ENCODE measurements at places on chromosomes 3 and 15.

- no peak for DNase-seq
These were observed 183.6 kb downstream of the XXYLT1 start for GRCh38 chr3:195087328-195087727.

DNA sequence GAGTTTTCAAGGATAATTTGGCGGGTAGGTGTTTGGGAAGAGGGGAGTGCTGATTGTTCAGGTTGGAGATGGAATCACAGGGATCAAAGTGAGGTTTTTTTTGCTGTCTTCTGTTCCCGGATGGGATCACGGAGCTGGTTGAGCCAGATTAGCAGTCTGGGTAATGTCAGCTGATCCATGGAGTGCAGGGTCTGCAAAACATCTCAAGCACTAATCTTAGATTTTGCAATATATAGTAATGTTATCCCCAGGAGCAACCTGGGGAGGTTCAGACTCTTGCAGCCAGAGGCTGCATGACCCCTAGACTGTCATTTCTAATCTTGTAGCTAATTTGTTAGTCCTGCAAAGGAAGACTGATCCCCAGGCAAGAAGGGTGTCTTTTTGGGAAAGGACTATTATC lies 354.1 kb upstream of the SGO1 start:
- DNase-seq = no peak

- no peak for DNase-seq
These were observed 1.1 kb upstream of the MSL2 start for GRCh38 chr3:136197159-136197793.

DNA sequence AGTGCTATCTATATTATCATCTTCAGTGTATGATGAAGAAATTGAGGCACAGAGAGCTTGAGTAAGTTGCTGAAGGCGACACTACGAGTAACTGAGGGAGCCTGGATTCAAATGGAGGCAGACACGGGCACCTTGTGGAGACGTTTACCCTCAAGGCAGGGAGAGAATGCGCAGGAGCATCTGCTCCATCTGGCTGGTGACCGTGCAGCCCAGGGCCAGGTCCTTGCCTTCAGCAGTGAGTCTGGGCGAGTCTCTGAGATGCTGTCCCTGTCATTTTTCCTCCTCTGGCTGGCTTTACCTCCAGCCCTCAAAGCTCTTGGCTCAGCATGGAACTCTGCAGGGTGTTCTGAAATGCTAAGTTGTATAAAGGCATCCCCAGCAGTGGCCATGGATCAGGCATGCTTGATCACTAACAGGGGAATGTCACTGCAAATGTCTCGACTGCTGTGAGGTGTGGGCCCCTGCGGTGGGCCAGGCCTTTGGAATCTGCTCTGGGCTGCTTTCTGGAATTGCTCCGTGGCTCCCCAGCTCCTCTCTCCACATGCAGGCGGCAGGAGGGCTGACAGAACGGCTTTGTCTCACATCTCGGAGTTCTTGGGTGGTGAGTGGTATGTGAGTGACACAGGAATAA lies 19.7 kb downstream of the SPSB4 start:
- no peak for DNase-seq

- DNase-seq = no peak
These were observed 9.7 kb downstream of the RHCG start for GRCh38 chr15:89486726-89487050.

DNA sequence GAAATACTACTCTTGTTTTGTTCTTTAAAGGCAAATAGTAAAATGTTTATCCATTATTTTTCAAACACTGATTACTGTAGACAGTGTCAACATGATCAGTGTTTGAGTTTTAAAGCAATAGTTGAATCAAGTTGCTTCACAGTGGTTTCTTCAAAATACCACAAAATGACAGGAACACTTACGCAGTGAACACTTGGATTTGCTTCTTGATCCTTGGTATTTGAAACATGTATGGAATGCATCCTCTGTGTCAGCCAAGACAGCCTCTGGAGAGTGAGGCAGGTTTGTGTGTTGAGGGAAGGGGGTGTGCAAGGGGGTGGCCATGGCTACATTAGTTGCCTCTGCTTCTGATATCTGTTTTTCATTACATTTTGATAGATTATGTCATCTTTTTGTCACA lies 413.0 kb downstream of the RBMS3 start:
- peak; percentile 99 for DNase-seq

- DNase-seq = peak; percentile 68
These were observed 223.0 kb upstream of the CDIN1 start for GRCh38 chr15:36356466-36356865.

GRCh38 chr3:126342211-126342610 lies 15.0 kb downstream of the KLF15 start:
- DNase-seq = no peak

DNA sequence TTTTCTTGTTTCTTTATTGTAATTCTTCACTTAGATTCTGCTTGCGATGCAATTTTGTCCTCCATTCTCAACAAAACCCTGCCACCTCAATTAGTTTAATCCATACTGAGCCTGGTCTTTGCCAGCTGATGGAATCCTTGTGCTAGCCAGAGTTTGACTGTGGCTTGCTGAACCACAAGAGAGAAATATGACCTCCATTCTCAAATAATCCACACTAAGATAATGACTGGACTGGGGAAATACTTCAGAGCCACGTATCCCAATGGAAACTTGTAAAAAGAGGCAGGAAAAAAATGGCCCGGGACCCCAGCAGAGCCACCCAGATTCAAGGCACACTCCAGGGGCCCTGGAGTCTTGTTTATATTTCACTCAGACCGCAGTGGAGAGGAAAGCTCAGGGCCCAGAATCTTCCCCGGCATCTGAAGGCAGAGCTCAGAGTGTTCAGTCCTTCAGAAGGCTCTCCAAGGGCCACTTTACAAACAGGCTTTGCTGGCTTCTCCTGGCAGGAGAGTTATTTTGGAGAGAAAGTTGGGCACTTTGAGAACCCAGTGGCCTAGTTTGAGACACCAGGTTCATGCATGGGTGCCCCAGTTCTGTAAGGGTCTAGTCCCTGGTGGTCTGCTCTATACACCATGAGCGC lies 62.7 kb downstream of the SSUH2 start:
- DNase-seq = no peak

DNA sequence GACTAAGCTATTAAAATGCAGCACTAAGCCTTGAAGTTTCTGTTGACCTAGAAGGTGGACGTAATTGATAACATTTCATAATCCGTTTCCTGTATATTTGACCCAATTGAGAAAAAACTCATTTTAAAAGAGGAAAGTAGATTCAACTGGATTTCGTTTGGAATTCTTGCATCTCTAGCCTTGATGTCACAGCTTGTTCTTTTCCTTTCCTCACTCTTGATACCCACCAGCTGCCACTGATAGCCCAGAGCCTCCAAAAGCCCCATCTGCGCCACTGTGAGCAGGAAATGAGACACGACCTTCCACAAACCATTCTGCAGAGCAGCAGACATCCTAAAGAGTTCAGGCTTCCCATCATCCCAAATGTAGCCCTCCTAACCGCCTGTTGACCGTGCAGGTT lies 61.8 kb downstream of the FOXB1 start:
- DNase-seq = no peak

DNA sequence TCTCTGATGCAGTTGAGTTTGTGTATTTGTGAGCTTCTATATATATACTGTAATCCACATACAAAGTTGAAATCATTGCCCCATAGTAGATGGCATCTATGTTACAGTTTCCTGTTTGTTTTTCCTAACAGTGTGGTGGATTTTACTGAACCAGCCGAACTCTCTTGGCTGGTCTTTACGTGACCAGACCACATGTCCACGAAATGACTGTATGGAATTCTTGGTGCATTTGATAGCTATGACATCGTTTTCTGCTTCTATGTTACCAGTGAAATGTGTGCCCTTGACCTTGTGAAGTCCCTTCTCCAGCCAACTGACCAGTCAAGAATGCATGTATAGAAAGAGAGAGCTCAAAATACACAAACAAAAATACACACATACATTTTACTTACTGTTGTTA lies 1.8 kb downstream of the KCNMB2 start:
- no peak for DNase-seq

- peak; percentile 38 for DNase-seq
These were observed 751.7 kb upstream of the GOLIM4 start for GRCh38 chr3:168847291-168847883.

GRCh38 chr15:36039996-36040572 lies 494.1 kb upstream of the DPH6 start:
- no peak for DNase-seq

GRCh38 chr3:192850451-192850981 lies 67.1 kb downstream of the MB21D2 start:
- DNase-seq = peak; percentile 83

GRCh38 chr3:69642606-69643005 lies 96.7 kb upstream of the MITF start:
- DNase-seq = no peak

DNA sequence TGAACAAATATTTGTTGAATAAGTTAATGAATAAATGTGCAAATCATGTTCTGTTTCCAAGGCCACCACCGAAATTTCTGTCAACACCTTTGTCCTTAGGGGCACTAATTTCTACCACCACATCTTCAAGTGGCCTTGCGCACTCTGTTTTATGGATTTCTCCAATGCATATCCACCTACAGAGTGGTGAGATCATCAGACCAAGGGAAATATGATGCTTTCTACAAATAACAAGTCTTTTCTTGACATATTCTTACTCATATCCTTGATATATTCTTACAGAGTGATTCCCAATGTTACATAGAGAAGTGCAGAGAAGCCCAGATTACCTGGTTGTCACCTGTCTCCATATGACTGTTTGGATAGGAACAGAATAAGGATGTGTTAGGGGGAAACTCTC lies 36.1 kb upstream of the TMCO5A start:
- DNase-seq = no peak

GRCh38 chr3:104526901-104527401 lies 839.8 kb upstream of the ALCAM start:
- DNase-seq = no peak

DNA sequence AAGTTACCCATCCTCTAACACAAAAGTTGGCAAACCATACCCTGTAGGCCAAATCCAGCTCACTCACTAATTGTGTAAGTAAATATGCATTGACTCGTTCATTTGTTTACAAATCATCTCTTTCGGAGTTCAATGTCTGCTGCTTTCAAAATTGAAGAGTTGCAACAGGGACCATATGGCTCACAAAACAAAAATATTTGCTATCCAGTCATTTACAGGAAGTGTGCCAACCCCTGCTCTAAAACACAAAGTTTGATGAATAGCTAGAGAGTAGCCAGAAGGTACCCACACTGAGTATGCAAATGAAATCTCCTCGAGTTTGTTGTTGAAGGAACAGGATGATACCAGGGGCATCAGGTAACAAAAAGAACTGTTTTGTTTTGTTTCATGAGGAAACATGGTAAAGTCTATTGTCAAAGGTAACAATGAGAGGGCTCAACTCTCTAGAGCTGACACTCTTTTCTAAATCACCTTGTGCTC lies 236.2 kb upstream of the THBS1 start:
- DNase-seq = peak; percentile 48

DNA sequence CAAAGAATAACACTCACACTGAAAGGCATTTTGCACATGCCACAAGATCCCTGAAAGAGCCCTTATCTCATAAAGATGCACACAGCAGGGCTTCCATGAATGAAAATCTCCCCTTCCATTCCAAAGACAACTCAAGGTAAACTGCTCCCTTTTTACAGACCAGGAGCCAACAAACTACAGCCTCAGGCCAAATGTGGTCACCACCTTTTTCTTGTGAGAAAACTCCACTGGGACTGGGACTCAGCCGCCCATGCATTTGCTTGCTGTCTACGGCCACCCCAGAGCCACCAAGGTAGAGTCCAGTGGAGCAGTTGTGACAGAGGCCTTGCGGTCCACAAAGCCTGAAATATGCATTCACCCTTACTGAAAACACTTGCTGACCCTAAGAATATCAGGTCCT lies 334.8 kb downstream of the OCA2 start:
- no peak for DNase-seq

DNA sequence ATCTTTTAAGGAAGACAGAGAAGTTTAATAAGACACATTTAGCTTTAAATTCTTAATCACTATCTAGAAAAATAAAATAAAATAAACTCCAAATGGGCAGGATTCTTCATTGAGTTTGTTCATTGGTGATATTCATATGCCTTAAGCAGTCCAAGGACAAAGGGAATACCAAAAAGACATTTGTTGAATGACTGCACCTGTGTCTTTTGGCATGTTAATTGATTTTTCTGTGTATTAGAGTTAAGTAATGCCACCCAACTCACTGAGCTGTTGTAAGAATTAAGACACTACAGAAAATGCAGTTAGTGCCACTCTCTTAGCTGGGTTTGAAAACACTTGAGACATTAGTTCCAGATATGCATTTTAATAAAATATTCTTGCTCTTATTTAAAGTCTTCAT lies 683.6 kb upstream of the ROBO1 start:
- DNase-seq = no peak

GRCh38 chr3:170716172-170716805 lies 130.4 kb upstream of the SLC7A14 start:
- no peak for DNase-seq

- DNase-seq = no peak
These were observed 8.7 kb downstream of the LTK start for GRCh38 chr15:41504751-41505492.

DNA sequence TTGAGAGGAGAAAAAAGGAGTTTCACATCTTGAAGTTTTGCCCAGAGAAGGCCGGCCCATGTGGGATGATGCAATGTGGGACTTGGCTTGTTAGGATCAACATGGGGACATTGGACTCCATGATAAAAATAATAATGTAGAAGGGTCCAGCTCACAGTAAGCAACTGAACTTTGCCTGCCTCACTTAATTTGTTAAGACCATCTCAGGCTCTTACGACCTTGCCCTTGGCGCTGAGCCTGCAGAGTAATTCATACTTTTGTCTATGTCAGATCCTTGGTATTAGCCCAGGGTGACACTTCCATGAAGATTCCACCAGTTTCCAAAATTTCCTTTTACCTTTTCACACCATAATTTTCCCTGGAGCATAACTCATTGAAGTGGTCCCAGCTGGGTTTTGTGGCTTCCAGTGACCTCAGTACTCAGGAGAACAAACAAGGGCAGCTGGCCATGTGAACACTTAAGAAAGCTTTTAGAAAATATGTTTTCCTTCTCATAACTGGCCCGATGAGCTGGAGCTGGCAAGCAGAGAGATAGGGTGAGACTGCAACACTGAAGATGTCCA lies 315.4 kb upstream of the RASGRP1 start:
- peak; percentile 27 for DNase-seq

DNA sequence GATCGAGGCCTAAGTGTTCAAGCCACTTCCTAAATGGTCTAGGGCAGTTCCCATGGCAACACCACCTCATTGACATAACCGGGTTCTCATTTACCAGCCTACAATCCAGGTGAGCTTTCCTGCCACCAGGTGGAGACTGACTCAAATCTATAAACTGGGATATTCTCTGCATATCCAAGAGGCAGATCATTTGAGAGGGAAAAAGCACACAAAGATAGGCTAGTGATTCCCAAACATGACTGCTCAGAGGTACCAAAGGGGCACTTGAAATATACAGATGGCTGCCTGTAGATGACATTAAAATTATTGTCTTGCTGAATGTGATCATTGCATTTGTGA lies 141.3 kb upstream of the PROK2 start:
- peak; percentile 16 for DNase-seq

GRCh38 chr15:73660455-73660854 lies 23.7 kb upstream of the CD276 start:
- no peak for DNase-seq
